ENCODE measurements at places on chromosomes 7 and 10. TPM values are rescaled to one million over a fixed set of nuclear protein-coding genes. Genes with fewer than 3 reads are reported as not detected.
A peak's percentile ranks its signal among the peaks of the same experiment; 100 is the strongest.

DNA sequence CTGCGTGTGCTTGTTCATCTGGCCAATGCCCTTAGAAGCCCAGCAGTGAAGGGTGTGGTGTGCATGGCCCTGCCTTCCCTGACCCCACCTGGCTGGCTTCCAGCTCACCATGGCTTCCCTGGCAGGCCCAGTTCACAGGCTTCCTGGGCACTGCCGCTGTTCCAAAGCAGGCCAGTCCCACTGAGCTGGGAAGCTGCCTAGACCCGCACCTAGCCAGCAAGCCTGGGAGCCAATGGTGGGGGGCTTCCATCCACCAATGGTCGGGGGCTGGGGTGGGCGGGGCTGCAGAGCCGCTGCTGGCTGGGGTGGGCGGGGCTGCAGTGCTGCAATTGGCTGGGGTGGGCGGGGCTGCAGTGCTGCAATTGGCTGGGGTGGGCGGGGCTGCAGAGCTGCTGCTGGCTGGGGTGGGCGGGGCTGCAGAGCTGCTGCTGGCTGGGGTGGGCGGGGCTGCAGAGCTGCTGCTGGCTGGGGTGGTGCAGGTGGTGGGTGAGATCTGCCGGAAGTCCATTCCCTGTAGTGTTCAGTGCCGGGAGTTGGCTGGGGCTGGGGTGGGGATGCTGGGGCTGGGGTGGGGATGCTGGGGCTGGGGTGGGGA lies 12.4 kb downstream of the CALY start:
- DNase-seq, result peak; percentile 89
- no peak overlapping the region for H3K27ac ChIP-seq
- no peak overlapping the region for H3K4me3 ChIP-seq
- H3K4me1 ChIP-seq, result no peaks in the 10 kb centered on the region

Gene CTAGE8
- not detected for total RNA-seq

Gene FERD3L
- not detected for total RNA-seq

DNA sequence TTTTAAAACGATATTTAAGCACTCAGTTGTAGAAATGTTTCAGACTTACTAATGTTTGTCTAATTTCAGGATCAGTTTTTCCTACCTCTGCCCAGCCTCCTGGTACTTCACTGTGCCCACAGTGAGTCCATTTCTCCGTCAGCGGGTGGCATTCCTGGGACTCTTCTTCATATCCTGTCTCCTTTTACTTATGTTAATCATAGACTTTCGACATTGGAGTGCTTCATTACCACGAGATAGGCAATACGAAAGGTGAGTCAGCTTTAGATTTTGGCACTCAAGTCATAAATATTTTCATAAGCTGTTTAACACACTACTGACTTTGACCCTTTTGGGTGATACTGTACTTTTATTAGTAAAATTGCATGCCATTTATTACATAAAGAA lies 2.1 kb downstream of the ENTPD7 start:
- H3K4me3 ChIP-seq, result peak overlapping the region; percentile 87
- H3K27ac ChIP-seq, result no peak overlapping the region
- peaks cover 3% of the 10 kb centered on the region for H3K4me1 ChIP-seq
- DNase-seq, result no peak

- no peak for DNase-seq
- no peaks in the 10 kb centered on the region for H3K4me1 ChIP-seq
- H3K4me3 ChIP-seq, result no peak overlapping the region
- H3K27ac ChIP-seq, result no peak overlapping the region
- no peaks in the 10 kb centered on the region for H3K36me3 ChIP-seq
Measured at GRCh38 chr10:6002809-6003510, 25.6 kb upstream of the IL15RA start.

Gene STEAP2
- total RNA-seq, result 4.0 TPM

Gene OR2A5
- total RNA-seq, result not detected

- H3K27ac ChIP-seq, result no peak overlapping the region
- no peaks in the 10 kb centered on the region for H3K4me1 ChIP-seq
- H3K27me3 ChIP-seq, result no peaks in the 10 kb centered on the region
- H3K4me3 ChIP-seq, result no peak overlapping the region
- DNase-seq, result peak; percentile 54
- H3K36me3 ChIP-seq, result peaks cover 4% of the 10 kb centered on the region
Measured at GRCh38 chr7:7681191-7681935, 37.0 kb downstream of the RPA3 start.

Gene EBLN1
- total RNA-seq, result not detected

Gene UTF1
- total RNA-seq, result not detected

Gene DPP6
- total RNA-seq, result 3.0 TPM

Gene SH2D4B
- total RNA-seq, result 0.13 TPM

Gene MRPL43
- 68.9 TPM for total RNA-seq

DNA sequence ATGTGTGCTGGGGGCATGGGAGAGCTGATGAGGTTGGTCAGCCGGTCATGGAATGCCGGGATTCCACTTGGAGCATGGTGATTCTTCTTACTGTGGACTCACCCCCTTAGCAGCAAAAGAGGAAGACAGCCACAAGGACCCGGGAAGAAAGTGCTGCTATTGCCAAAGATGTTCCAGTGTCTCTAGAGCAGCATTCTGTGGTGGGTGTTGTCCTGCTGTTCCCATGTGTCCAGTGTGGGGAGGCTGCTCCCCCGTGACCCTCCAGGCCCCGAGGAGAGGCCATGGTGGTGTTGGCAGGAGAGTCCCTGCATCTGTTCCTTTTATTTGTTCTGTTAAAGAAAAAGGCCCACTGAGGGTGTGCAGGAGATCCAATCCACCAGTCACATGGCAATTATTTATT lies 499.4 kb downstream of the RPS24 start:
- H3K4me3 ChIP-seq, result no peak overlapping the region
- no peaks in the 10 kb centered on the region for H3K4me1 ChIP-seq
- no peaks in the 10 kb centered on the region for H3K27me3 ChIP-seq
- H3K27ac ChIP-seq, result no peak overlapping the region

DNA sequence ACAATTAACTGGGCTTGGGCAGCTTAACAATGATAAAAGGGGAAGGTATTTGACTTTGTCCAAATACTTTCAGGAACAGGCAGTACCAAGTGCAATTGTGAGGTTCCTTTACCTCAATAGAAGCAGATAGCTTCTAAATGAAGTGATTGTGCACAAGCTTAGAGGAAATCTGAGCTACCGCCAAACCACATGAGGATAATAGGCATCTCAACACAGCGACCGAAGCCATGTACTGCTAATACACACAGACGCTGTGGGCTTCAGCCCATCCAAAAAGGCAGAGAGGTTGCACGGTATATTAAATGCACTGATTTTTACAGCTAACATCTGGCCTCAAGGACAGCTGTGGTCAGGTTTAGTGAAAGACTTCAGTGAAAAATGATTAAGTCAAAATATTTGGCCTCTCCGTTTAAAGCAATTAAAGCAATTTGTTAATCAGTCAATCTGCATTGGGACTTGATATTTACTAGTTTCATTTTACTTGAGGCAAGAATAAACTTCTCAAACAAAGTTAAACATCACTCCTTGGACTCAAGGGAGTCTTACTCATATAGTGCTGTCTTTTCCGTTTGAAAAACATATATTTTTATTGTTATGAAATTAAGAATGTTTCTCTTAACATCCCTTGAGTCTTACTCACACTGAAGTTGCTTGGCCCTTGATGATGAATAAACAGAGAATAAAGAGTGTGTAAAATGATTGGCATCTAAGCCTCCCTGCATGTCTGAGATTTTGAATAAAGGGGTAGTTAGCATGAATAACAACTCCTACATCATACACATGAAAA lies 306.3 kb downstream of the C7orf25 start:
- no peaks in the 10 kb centered on the region for H3K36me3 ChIP-seq
- no peak for DNase-seq
- no peaks in the 10 kb centered on the region for H3K4me1 ChIP-seq
- H3K27ac ChIP-seq, result peak overlapping the region; percentile 11
- no peaks in the 10 kb centered on the region for H3K27me3 ChIP-seq

DNA sequence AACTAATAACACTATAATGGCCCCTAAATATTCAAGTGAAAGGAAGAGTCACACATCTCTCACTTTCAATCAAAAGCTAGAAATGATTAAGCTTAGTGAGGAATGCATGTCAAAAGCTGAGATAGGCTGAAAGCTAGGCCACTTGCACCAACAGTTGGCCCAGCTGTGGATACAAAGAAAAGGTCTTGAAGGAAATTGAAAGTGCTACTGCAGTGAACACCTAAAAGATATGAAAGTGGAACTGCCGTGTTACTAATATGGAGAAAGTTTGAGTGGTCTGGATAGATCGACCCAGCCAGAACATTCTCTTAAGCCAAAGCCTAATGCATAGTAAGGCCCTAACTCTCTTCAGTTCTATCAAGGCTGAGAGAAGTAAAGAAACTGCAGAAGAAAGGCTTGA lies 12.1 kb upstream of the SNX13 start:
- no peak for DNase-seq
- H3K4me1 ChIP-seq, result no peaks in the 10 kb centered on the region
- no peaks in the 10 kb centered on the region for H3K36me3 ChIP-seq
- no peak overlapping the region for H3K27ac ChIP-seq

GRCh38 chr10:131154306-131155025 lies 157.1 kb downstream of the TCERG1L start:
- H3K27ac ChIP-seq, result no peak overlapping the region
- no peaks in the 10 kb centered on the region for H3K27me3 ChIP-seq

GRCh38 chr7:67571026-67571545 lies 574.5 kb downstream of the TYW1 start:
- H3K4me1 ChIP-seq, result no peaks in the 10 kb centered on the region
- no peaks in the 10 kb centered on the region for H3K27me3 ChIP-seq
- DNase-seq, result no peak
- H3K27ac ChIP-seq, result no peak overlapping the region
- no peaks in the 10 kb centered on the region for H3K36me3 ChIP-seq

DNA sequence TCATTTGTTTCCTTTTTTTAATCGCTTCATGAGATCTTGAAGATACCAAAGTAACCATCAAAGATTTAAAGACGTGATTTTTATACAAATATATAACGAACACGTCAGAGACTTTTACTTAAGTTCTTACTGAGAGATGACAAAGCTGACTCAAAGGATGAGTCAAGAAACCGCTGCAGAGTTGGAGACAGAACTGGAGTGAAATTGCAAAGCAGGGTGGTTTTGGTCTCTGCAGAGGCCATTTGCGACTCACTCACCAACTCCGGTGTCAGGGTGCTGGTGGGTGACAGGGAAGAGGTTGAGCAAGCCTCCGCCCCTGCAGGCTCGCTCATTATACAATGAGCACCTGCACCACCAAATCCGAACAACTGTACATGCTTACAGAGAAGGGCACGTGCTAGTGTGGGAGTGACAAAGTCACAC lies 75.2 kb downstream of the DNAJB6 start:
- H3K36me3 ChIP-seq, result peaks cover 45% of the 10 kb centered on the region
- no peaks in the 10 kb centered on the region for H3K27me3 ChIP-seq
- no peak overlapping the region for H3K4me3 ChIP-seq

DNA sequence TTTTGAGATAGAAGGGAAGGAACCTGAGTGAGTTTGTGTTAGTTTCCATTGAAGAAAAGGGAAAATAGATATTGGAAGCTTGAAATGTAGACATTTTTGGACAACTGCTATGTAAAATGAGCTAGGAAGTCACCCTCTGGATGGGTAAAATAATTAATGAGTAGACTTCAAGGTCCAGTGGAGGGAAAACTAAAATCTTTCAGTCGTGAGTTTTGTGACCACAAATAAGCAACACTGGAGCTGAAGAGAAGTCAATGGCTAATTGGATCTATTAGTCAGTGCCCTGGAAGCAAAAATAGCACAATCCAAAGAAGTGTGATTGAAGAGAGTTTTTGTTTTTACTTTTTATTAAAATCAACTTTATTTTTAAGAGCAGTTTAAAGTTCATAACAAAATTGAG lies 123.4 kb downstream of the MYO3A start:
- H3K27me3 ChIP-seq, result no peaks in the 10 kb centered on the region
- no peak overlapping the region for H3K27ac ChIP-seq
- DNase-seq, result no peak
- no peak overlapping the region for H3K4me3 ChIP-seq
- no peaks in the 10 kb centered on the region for H3K4me1 ChIP-seq

DNA sequence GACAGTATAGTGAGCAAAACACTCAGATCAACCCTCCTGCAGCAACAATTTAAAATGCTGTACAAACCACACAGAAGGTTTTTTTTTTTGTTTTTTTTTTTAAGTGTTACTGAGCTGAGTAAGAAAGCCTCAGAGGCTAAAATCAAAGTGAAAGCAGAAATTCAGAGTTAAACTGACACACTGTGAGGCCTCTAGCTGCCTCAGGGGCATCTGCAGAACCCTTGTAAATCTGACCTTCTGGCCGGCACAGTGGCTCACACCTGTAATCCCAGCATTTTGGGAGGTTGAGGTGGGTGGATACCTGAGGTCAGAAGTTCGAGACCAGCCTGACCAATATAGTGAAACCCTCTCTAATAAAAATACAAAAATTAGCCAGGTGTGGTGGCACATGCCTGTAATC lies 7.4 kb upstream of the GNA12 start:
- no peak overlapping the region for H3K27ac ChIP-seq
- H3K27me3 ChIP-seq, result no peaks in the 10 kb centered on the region
- no peak for DNase-seq
- no peaks in the 10 kb centered on the region for H3K36me3 ChIP-seq
- H3K4me3 ChIP-seq, result no peak overlapping the region

Gene BICC1
- 0.40 TPM for total RNA-seq

Gene IL2RA
- not detected for total RNA-seq

Data from endodermal cell (in vitro differentiated cells).